Neuronal stem cell (in vitro differentiated cells): ENCODE measurements at places on chromosomes 13 and 19.

DNA sequence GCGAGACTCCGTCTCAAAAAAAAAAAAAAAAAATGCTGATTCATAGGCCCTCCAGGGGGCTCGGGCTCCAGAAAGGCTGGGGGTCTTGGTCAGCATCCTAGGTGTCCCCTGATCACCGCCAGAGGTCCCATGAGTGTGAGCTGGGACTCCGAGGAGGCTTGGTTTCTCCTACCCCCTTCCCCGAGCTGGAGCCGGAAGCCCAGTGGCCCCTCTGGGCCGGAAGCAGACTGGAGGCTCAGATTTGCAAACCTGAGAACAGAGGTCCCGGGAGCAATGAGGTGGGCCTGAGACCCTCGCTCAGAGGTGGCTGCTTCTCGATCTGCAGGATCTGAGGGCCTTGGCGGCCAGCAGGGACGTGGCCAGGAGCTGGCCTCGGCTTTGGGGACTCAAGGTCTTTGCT, 41.5 kb downstream of the EFNA2 start:
- DNase-seq = no peak

- DNase-seq = no peak
Observed at GRCh38 chr19:7845390-7846154, 15.6 kb downstream of the EVI5L start.

DNA sequence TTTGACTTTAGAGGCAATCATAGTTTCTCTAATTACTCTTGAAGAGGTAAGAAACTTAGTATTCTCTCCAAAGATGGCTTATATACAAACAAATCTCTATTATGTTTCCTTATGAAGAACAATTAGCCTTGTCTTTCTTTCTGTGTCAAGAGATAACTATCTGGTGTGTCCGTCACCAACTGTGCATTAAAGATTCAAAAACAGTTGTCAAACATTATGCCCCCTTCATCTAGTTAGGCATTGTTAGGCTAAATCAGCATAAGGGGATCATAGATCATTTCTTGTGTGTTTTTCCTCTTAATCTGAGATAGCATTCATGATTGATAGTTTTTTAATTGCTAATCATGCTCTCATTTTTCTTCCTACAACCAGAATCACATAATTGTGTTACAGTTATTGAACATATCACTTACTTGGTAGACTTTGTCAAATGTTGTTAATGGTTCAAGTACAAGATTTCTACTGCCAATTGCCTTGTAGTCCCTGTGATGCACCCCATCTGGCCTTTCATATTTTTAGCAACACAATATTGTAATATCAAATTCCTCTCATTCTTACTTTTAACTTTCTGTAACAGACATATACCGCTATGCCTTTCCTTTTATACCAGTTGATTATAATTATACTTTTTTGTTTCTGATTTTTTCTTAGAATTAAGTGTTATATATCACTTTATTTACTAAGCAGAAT, 612.7 kb downstream of the SLITRK6 start:
- DNase-seq = no peak

DNA sequence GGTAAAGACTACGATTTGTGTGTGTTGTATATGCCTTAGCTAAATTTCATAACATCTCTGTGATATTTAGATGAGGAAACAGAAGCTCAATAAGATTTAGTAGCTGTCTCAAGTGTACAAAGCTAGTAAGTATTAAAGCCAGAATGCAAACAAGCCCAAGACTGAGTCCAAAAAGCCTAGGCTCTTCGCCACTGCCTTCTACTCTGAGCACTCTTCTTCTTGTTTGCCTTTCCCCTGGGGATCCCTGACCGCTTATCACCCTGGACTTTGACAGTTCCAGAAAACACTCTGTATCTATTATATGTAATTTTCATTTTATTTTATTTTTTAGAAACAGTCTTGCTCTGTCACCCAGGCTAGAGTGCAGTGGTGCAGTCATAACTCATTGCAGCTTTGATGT, 5.8 kb downstream of the TM9SF2 start:
- DNase-seq = no peak

DNA sequence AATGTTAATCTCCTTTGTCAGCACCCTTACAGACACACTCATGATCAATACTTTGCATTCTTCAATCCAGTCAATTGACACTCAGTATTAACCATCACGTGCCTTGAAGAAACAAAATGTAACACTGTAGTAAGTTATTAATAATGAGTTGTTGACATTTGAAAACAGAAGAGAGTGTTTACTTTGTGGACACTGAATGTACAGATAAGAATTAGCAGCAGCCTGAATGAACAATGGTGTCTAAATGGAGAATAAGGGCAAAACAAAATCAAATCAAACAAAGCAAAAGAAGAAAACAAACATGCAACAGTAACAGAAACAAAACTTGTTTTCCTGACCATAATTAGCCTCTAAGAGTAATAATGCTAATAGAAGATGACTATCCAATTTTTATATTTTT, 1191.1 kb upstream of the MIR17HG start:
- no peak for DNase-seq

DNA sequence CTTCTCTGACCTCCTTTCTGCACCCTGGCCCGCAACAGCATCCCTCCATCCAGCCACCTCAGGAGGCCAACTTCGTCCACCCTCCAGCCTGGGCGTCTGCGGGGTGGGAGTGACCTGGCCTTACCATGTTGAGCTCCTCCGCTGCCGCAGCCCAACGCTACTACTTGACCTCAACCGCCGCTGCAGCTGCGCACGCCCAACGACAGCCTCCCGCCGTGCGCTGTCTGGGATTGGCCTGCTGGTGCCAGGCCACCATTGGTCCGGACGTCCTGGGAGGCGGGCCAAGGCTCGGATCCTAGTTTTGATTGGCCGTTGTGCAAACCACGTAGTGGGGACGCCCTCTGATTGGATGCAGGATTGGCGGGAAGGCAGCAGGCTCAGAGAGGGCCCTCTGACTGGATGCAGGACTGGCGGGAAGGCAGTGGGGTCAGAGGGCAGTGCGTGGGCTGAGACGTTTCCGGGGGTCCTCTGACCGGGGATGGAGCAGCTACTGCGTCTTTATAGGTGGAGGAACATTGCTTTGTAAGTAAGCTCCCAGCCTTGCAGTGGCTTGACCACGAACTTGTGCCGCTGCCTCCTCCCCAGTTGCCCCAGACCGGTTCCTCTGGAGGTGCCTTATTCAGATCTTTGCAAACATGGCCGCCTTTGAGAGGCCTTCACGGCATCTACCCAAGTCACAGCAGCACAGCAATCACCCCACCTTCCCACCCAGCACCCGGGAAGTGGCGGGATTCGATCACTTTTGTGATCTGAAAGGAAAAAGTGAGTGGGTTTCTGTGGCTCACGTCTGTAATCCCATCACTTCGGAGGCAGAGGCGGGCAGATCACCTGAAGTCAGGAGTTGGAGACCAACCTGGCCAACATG, at the start of gene TUBA3C:
Gene TUBA3C (minus strand): TSS at position 204 of the 865 bp plus-strand sequence. CDS start 77 bp downstream, at position 127.
- DNase-seq = no peak

DNA sequence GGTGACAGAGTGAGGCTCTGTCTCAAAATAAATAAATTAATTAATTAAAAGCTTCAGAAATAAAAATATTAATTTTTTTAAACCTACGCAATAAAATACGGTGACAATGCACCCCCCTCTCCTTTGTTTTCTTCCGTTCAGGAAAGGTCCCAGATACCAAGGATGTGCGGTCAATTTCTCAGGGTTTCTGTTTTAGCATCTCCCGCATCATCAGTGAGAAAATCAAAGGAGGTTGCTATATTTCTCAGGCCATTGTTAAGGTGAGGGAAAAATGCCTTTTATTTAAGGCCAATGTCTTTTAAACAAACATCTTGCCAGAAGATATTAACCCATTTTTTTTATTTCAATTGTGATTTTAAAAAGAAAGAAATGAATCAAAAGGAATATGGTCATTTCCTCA, 111.7 kb downstream of the INSR start:
- DNase-seq = no peak
